ENCODE measurements at places on chromosomes 16 and 17. TPM values are rescaled to one million over a fixed set of nuclear protein-coding genes. Genes with fewer than 3 reads are reported as not detected.

Gene ARL17B
- 24.7 TPM for total RNA-seq

Gene CDC27
- 126 TPM for total RNA-seq

Gene CMTM2
- not detected for total RNA-seq

Gene SEPTIN1
- 0.94 TPM for total RNA-seq

Gene KRTAP2-3
- not detected for total RNA-seq

Gene PRKCB
- total RNA-seq, result 81.4 TPM

Gene PPM1D
- total RNA-seq, result 14.4 TPM

Gene DPEP3
- total RNA-seq, result not detected

Gene LITAFD
- not detected for total RNA-seq

Gene LDHD
- total RNA-seq, result 1.6 TPM

Gene C17orf113
- total RNA-seq, result 4.7 TPM

Gene KRTAP4-1
- total RNA-seq, result not detected

Gene RMI2
- total RNA-seq, result 4.1 TPM

Gene TP53TG3B
- total RNA-seq, result not detected

Gene TTC19
- 83.9 TPM for total RNA-seq

Gene ATP2A1
- 0.63 TPM for total RNA-seq

Gene NPIPA2
- total RNA-seq, result 3.8 TPM

Gene BICDL2
- 0.31 TPM for total RNA-seq

Gene KCNH4
- 0.63 TPM for total RNA-seq

Gene CTF1
- total RNA-seq, result 0.31 TPM

Gene CPNE7
- 13.5 TPM for total RNA-seq

Gene ALOX15B
- not detected for total RNA-seq

Gene SLFN12L
- total RNA-seq, result not detected

Gene MYH8
- not detected for total RNA-seq

Gene ITGAX
- total RNA-seq, result 1.3 TPM

Gene CEP112
- total RNA-seq, result 18.8 TPM

Gene CES2
- total RNA-seq, result 40.1 TPM

Gene CDH13
- 50.1 TPM for total RNA-seq

Gene MT1G
- total RNA-seq, result not detected

Gene UNC45B
- total RNA-seq, result under 0.01 TPM

Gene ZNF385C
- total RNA-seq, result 0.31 TPM

Gene CHST5
- 0.94 TPM for total RNA-seq

Gene DNAH9
- 3.4 TPM for total RNA-seq

Gene HS3ST3A1
- 0.31 TPM for total RNA-seq

Gene KRTAP2-2
- total RNA-seq, result not detected

Gene CD300LB
- not detected for total RNA-seq

Gene GNGT2
- not detected for total RNA-seq

Gene LGALS3BP
- total RNA-seq, result 17.5 TPM

Data from parietal lobe (tissue), 2 donors.